ENCODE measurements at places on chromosomes 11 and 22. TPM values are rescaled to one million over a fixed set of nuclear protein-coding genes. Genes with fewer than 3 reads are reported as not detected.

The DCHS1 gene
- 0.88 TPM for total RNA-seq

DNA sequence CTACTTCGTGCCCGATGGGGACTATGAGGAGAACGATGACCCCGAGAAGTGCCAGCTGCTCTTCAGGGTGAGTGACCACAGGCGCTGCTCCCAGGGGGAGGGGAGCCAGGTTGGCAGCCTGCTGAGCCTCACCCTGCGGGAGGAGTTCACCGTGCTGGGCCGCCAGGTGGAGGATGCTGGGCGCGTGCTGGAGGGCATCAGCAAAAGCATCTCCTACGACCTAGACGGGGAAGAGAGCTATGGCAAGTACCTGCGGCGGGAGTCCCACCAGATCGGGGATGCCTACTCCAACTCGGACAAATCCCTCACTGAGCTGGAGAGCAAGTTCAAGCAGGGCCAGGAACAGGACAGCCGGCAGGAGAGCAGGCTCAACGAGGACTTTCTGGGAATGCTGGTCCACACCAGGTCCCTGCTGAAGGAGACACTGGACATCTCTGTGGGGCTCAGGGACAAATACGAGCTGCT, 751 bp downstream of the FIBIN start:
- DNase-seq: no peak

DNA sequence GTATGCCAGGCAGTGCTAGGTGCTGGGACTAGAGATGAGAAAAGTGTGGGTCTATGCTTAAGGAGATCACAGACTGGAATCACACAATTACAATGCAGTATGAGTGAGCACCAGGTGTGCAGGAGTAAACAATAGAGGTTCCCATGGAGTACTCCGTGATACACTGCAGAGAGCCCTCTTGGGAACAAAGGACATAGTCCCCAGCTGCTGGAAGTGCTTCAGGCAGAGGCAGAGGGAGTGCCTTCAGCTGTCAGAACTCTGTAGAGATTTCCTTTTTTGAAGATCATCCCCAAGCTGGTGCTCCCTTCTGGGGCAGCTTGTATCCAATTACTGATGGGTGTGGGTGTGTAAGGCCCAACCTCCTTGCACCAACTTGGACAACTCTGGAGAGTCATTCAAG, 143.5 kb upstream of the PLET1 start:
- DNase-seq: no peak

The RIMBP3B gene
- 0.24 TPM for total RNA-seq

- no peak for DNase-seq
These were observed 103.8 kb downstream of the CEP164 start for GRCh38 chr11:117431436-117431835.

The GGTLC2 gene
- total RNA-seq: not detected

The RCOR2 gene
- total RNA-seq: 0.17 TPM

DNA sequence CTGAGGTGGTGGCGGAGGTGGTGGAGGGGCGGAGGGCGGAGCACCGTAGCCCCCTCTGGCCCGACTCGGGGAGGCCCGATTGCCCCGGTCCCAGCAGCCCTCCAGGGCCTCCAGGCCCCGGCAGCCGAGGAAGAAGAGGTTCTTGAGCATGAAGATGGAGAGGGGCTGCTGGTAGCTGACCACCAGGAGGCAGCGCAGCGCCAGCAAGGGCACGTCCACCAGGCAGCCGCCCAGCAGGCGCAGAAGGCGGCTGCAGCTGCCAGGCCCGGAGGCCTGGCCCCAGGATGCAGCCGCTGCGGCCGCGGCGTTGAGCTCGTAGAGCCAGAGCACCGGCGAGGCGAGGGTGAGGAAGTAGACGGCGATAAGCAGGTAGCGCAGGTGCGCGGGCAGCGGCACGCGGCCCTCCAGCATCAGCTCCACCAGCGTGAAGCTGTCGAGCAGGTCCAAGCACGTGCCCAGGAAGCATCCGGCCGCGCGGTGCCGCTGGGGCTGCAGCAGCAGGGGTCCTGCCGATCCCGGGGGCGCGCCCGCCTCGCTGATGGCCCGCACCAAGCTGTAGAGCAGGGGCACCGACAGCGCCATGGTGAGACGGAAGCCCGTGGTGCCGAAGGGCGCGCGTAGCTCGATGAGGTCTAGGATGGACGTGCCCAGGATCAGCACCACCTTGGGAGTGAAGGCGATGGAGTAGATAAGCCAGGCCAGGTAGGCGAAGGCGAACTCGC, 1.5 kb downstream of the TMEM121B start:
- DNase-seq: no peak

DNA sequence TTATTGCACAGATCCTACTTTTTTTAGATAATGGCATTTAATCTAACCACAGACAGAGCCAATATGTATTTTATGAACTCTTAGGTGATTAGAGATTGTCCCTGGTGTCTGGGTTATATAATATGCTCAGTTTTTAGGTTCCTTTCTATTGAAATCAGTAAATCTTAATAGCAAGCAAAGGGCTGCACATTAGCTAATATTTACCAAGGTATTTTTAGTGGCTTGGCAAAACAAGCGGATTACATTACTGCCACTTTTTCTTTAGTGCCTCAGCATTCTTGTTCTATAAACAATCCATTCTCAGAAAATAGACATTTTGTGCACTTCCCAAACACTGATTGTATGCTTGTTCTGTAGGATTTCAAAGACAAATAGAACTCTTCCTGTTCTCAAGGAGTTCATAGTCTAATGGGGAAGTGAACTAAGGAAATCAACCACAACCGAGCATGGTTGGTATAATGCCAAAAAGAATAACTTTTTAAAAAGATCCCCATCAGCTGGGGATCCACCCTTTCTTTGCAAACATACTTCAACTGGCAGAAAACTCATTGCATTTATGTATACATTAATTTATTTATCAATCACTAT, 23.8 kb downstream of the KCNJ1 start:
- DNase-seq: no peak

DNA sequence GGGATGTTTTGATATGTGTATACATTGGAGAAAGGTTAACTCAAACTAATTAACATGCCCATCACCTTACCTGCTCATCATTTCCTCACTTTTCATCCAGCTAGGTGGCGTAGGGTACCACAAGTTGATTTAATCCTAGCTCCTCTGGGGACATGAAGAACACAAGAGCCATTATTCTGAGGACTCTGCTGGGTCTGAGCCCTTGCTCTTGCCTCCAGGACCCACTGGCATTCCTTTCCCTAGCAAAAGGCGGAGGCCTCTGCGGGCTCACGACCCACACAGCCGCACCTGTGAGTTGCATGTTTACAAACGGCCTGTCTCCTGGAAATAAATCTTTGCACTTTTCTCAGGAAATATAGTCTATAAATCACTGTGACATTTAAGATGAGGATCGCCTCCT, 871.9 kb downstream of the TBC1D22A start:
- no peak for DNase-seq

DNA sequence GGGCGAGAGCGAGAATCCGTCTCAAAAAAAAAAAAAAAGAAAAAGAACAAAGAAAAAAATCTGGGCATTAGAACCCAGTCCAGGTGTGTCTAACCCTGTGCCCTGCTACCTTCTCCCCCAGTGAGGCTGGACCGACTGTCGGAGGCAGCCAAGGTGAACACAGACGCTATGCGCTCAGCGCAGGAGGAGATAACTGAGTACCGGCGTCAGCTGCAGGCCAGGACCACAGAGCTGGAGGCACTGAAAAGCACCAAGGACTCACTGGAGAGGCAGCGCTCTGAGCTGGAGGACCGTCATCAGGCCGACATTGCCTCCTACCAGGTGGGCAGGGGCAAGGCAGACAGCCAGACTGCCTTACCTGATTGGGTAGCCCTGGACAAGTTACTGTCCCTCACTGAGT, 3.2 kb downstream of the NEFH start:
- no peak for DNase-seq

- peak; percentile 57 for DNase-seq
These were observed 17.6 kb downstream of the GDPD5 start for GRCh38 chr11:75508051-75508561.

Measured in activated naive CD4-positive, alpha-beta T cell treated with anti-CD3 and anti-CD28 coated beads for 36 hours (primary cell).